ENCODE measurements at places on chromosomes 12 and 14.

- DNase-seq, result no peak
Measured at GRCh38 chr12:111720457-111720856, 34.6 kb downstream of the ACAD10 start.

DNA sequence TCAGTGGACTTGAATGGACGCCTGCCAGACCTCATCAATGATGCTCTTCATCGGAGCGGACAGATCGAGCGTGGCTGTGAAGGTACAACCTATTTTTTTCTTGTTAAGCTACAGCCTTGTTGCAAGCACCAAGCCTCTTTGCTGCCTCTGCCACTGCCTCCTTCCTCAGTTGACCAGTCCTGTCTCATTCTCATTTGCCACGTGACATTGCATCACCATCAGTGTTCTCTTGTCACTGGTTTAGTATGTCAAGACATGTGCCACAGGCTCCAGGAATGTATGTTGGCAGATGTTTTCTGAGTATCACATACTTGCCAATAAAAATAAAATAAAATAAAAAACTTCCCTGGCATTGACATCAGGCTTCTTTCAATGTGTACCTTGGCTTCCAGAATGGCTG, 798.1 kb downstream of the NRXN3 start:
- no peak for DNase-seq

GRCh38 chr12:60494244-60494643, 898.4 kb downstream of the SLC16A7 start:
- no peak for DNase-seq

DNA sequence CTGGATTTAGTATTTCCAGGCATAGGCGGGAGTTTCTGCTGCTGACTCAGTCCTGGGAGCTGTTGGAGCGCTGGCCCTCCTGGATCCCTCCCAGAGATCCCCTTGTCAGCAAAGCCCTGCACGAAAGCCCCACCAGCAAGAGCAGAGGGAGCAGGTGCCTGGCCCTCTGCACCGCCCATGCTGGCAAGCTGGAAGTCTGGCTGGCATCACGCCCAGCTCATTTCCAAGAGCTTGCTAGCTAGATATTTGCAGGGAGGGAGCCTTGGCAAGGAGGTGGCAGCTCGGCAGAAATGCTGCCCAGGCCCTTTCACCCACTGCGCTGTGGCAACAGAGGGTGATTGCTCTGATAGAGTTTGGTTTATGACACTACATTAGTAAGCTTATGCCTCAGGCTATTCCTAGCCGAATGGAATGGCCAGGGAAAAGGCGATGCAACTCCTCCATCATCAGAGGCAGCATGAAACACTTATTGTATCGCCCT, 193.9 kb downstream of the EMP1 start:
- DNase-seq, result no peak

DNA sequence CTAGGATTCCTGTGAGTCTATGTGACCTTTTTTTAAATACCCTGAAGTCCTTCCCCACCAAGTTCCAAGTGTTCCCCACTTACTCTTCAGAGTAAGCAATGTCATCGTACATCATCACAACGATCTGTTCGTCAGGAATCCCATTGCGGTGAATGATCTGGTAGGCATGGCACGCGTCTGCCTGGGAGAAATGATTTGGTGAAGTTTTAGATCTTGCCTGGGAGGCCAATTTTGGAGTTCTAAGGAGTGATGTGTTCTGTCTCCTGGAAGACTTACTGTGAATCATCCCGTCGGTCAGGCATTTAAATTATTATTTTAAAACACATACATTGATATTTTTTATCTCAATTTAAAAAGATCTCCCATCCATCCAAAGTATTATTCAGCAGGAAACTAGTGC, 29.8 kb downstream of the LGMN start:
- DNase-seq, result no peak

DNA sequence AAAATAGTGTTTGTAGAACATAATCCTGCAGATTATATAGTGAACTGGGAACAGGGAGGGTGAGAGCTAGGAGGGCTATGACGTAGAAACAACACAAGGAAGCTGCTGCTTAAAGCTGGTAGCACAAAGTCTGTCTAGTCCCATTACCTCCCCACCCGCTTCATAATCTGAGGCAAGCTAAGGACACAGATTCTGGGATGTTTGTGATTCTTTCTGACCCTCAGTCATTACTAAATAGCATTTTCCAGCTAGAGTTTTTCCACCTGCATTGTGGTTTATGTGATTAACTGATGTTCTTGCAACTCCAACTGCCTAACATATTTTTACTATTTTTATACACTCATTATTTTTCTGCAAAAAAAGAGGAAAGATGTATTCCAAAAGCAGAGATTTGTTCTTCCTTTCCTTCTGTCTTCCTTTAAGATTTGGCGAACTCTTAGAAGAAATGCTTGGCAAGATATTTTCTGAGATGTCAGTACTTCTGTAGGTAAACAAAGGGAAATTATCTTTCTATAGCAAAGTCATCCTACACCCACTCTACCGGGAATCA, 293.2 kb upstream of the FAR2 start:
- no peak for DNase-seq

DNA sequence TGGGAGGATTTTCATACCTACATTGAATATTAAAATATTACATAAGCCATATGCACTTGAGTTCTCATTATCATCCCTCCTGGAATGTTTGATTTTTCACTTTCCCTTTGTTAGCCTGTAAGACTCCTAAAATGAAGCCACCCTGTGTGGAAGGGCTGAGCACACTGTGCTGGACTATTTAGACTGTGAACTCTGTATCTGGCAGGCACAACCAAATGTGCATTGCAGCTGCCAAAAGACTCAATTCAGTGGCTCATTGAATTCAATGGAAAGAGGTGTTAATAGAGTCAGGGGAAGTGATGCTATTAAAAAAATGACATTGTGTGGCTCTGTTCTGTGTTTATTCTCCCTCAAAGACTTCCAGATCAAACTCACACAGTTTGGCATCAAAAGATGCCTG, 111.1 kb downstream of the SMOC1 start:
- no peak for DNase-seq

DNA sequence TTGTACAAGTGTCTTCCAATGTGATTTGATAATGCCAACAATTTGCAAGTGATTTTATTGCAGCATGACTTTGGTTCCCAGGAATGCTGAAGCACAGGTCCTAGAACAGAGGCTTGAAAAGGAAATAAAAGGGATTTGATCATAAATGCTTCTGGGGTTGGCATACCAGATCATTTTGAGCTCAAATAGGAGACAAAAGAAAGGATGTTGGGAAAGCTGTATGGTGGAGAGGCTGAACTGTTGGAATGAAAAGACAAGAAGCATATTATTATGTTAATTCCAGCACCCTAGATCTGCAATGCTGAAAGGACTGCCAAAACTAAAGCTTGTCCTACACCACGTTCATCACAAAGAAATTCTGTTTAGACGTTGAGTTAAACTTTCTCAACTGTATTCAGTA, 143.1 kb downstream of the BICD1 start:
- DNase-seq, result no peak

DNA sequence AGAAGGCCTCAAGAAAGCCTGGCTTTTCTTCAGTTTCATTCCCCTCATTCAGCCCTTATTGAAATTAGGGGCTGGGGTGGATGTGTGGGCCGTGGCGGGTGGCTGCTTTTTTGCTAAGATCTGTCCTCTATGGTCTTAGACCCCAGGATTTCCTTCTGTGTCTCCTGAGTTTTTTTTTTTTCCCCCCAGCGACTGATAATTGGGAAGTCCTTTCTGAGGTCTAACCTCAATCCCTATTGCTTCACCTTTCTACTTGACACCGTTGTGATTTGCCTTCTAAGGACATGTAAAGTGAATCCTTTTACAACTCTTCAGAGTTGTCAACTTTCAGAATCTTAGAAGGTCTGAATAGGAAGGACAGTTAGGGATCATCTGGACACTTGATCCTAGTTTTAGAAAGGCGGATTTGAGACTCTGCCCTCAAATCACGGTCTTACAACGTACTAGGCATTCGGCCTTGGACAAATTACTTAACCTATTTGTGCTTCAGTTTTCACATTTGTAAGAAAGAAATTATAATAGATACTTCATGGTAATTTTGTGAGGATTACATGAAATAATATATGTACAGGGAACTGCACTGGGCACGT, 4.4 kb downstream of the GPR84 start:
- DNase-seq, result peak; percentile 80

GRCh38 chr12:94717108-94717507, 66.8 kb upstream of the TMCC3 start:
- no peak for DNase-seq

All from CD14-positive monocyte (primary cell).